PC-3 (cell line): ENCODE measurements at places on chromosomes 12 and 14. TPM values are rescaled to one million over a fixed set of nuclear protein-coding genes. Genes with fewer than 3 reads are reported as not detected.

DNA sequence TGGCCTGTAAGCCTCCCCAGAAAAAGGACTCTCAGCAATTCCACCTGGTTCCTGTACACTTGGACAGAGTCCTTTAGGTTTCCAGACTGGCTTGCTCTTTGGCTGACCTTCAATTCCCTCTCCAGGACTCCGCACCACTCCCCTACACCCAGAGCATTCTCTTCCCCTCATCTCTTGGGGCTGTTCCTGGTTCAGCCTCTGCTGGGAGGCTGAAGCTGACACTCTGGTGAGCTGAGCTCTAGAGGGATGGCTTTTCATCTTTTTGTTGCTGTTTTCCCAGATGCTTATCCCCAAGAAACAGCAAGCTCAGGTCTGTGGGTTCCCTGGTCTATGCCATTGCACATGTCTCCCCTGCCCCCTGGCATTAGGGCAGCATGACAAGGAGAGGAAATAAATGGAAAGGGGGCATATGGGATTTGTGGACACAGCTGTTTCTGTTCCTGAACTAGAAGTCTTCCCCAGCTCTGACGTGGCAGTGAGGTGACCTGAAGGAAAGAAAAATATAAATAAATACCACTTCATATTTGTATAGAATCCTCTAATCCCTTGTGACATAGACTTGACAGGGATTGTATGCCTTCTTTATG is 1.3 kb downstream of the RNASE7 start:
- H3K27me3 ChIP-seq, result peaks cover 28% of the 10 kb centered on the region
- H3K4me3 ChIP-seq, result no peak overlapping the region
- no peak for DNase-seq
- no peaks in the 10 kb centered on the region for H3K36me3 ChIP-seq

- H3K27me3 ChIP-seq, result no peaks in the 10 kb centered on the region
- no peak overlapping the region for H3K27ac ChIP-seq
- peaks cover 11% of the 10 kb centered on the region for H3K4me1 ChIP-seq
- DNase-seq, result no peak
Observed at GRCh38 chr14:90521930-90522483, 125.2 kb downstream of the CALM1 start.

DNA sequence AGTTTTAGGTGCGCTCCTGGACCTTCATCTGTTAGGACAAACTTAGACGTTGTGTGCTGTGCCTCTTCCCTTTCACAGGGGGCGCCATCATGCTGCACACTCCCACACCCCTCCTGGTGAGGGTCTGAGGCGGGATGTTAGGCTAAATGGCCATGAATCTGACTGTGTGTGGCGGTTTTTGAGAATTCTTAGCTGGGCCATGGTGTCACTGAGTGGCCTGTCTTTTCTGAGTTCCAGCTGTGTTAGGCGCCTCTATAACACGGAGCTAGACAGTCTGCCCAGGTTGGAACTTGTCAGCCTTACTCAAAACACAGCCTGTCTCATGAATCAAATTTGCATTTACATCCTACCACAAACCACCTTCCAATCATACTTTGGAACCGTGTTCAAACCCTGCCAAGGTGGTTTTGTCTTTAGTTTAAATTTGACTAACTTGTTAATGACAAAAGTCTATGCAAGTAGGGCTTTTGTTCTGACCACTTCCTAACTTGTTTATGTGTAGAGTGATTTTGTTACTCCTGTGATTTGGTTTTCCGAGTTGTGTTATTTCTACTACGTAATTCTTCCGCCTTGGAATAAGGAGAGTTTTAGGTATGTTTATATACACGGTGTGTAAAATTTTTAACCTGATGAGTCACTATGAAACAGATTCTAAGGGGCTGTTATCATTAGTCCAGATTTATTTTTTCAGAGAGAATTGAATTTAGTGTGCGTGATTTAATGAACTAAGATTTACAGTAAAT is 19.6 kb downstream of the ACVR1B start:
- H3K36me3 ChIP-seq, result no peaks in the 10 kb centered on the region; the same call in 1 of the 2 replicates
- H3K4me3 ChIP-seq, result peak overlapping the region; percentile 38; the same call in 1 of the 2 replicates
- no peaks in the 10 kb centered on the region for H3K27me3 ChIP-seq
- DNase-seq, result peak; percentile 59

DNA sequence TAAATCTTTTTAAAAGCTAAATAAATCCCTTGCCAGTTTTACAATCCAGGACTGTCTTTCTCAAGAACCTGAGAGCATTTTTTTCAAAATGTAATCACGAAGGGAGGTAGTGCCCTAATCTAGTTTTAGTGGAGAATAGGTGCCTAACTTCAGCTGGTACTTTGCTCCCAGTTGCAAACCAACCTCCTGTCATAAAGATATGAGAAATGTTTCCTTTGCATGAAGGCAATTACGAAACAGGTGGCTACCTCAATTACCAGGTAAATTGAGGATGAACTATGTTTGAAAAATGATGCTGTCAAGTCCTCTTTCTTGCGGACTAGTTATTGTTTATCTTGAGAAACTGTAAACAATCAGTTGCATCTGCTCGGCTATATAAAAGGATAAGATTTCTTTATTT is 437.9 kb downstream of the DAD1 start:
- H3K27ac ChIP-seq, result no peak overlapping the region
- no peaks in the 10 kb centered on the region for H3K36me3 ChIP-seq
- DNase-seq, result no peak
- H3K27me3 ChIP-seq, result peaks cover 40% of the 10 kb centered on the region
- H3K4me3 ChIP-seq, result no peak overlapping the region
- H3K4me1 ChIP-seq, result no peaks in the 10 kb centered on the region

The FAM181A gene
- not detected in 2 replicates for total RNA-seq

DNA sequence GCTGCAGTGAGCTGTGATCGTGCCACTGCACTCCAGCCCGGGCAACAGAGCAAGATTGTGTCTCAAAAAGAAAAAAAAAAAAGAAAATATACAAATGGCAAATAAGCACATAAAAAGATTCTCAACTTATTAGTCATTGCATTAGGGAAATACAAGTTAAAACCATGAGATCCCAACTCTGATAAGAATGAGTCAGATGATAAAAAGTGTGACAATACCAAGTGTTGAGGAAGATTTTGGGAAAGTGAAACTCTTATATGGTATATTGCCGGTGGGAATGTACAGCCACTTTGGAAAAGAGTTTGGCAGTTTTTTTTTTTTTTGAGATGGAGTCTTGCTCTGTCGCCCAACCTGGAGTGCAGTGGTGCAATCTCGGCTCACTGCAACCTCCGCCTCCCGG is 7.6 kb upstream of the PRPF40B start:
- H3K4me3 ChIP-seq, result no peak overlapping the region
- DNase-seq, result peak; percentile 79
- no peaks in the 10 kb centered on the region for H3K27me3 ChIP-seq
- no peak overlapping the region for H3K27ac ChIP-seq

The TMEM179 gene
- not detected in 2 replicates for total RNA-seq

GRCh38 chr12:8035440-8036010 is 3.0 kb downstream of the FOXJ2 start:
- H3K4me3 ChIP-seq, result no peak overlapping the region
- no peaks in the 10 kb centered on the region for H3K27me3 ChIP-seq
- H3K27ac ChIP-seq, result no peak overlapping the region
- no peak for DNase-seq
- peaks cover 19% of the 10 kb centered on the region for H3K4me1 ChIP-seq
- H3K36me3 ChIP-seq, result no peaks in the 10 kb centered on the region

The CCDC85C gene
- 36.4 and 44.6 TPM in 2 replicates for total RNA-seq

- H3K27me3 ChIP-seq, result no peaks in the 10 kb centered on the region
- H3K36me3 ChIP-seq, result no peaks in the 10 kb centered on the region
- H3K27ac ChIP-seq, result no peak overlapping the region
- H3K4me1 ChIP-seq, result peaks cover 19% of the 10 kb centered on the region
Observed at GRCh38 chr14:67423424-67423823, 11.5 kb upstream of the PLEK2 start.

DNA sequence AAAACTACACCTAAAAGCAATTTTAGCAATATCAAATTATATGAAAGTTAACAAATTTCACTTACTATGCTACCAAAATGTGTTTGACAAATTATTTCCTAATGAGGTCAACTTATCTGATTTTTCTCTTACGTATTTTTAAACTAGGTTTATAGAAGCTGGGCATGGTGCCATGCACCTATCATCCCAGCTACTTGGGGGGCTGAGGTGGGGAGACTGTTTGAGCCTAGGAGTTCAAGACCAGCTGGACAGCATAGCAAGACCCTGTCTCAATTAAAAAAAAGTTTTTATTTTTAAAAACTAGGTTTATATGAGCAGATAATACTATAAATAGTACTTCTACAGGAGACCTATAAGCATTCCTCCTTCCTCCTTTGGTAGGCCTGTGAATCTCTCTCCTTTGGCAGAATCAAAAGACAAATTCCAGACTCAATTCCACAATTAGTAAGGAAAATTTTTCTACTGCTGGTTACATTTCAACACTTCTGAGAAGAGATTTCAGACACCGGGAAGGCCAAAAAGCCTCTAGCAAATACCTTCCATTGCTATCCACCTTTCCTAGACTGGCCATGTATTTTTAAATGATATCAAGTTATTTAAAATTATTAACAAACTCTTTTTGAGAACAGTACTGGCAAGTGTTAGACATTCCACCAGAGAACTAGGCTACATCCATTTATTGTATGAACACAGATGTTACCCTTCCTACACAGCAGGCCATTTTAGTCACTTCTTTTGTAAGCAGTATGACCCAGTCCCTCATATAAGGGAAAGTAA is 34.4 kb downstream of the CDK17 start:
- H3K27me3 ChIP-seq, result no peaks in the 10 kb centered on the region
- peaks cover 9% of the 10 kb centered on the region; the same call in 1 of the 2 replicates for H3K4me1 ChIP-seq
- no peak overlapping the region for H3K27ac ChIP-seq
- no peaks in the 10 kb centered on the region for H3K36me3 ChIP-seq

GRCh38 chr12:115163710-115164109 is 479.7 kb upstream of the TBX3 start:
- H3K4me3 ChIP-seq, result no peak overlapping the region
- no peaks in the 10 kb centered on the region for H3K4me1 ChIP-seq
- no peaks in the 10 kb centered on the region for H3K27me3 ChIP-seq
- no peak for DNase-seq
- H3K27ac ChIP-seq, result no peak overlapping the region
- no peaks in the 10 kb centered on the region for H3K36me3 ChIP-seq

DNA sequence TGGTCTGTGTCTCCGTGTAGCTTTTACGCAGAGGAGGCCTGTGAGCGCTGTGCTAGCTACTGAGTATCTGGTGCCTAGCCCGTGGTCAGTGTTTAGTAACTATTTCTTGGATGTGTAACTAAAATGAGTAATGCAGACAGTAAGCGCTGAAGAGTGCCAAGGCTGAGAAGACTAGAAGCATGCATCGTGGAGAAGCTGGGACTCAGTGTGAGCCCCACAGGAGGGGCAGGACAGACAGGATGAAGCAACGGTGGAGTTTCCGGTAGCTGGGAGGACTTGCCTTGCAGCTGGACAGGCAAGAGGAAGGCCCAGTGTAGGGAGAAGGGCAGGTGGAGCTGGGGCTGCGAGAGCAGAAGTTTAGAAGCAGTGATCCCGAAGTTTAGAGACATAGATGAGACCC is 233.4 kb upstream of the FKBP4 start:
- no peak overlapping the region for H3K4me3 ChIP-seq
- H3K4me1 ChIP-seq, result no peaks in the 10 kb centered on the region
- no peak for DNase-seq

DNA sequence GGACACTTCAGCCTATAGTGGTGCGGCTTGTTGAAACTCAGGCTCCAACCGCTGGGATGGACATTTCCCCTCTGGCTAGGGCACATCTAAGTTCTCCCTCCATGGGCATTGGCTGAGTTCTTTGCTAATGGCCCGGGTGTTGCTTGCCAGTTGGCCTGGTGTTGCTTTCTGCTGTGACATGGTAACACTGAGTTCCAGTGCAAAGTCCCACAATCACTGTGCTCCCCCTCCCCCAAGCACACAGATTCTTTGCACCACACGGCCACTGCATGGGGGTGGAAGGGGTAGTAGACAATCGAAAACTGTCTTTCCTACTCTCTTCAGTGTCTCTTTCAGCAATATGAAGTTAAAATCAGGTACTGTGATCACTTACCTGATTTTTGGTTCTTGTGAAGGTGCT is 308.2 kb downstream of the FUT8 start:
- peaks cover 46% of the 10 kb centered on the region for H3K36me3 ChIP-seq
- H3K27me3 ChIP-seq, result no peaks in the 10 kb centered on the region
- H3K4me1 ChIP-seq, result no peaks in the 10 kb centered on the region
- DNase-seq, result no peak
- no peak overlapping the region for H3K4me3 ChIP-seq

DNA sequence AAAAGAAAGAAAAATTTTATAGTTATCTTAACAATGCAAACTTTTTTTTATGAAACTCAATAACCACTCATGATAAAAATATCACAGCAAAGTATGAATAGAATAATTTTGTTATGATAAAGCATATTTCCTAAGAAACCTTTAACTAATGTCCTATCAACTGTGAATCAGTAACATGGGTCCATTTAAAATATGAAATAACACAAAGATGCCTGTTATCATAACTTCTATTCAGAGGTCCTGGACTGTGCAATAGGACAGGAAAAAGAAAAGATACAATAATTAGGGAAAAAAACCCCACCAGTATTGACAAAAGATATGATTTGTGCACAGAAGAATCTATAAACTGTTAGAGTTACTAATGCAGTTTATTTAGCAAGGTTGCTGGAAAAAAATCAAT is 245.4 kb downstream of the FOXN3 start:
- H3K27ac ChIP-seq, result no peak overlapping the region
- H3K4me1 ChIP-seq, result no peaks in the 10 kb centered on the region
- no peaks in the 10 kb centered on the region for H3K36me3 ChIP-seq
- H3K4me3 ChIP-seq, result no peak overlapping the region
- DNase-seq, result no peak

DNA sequence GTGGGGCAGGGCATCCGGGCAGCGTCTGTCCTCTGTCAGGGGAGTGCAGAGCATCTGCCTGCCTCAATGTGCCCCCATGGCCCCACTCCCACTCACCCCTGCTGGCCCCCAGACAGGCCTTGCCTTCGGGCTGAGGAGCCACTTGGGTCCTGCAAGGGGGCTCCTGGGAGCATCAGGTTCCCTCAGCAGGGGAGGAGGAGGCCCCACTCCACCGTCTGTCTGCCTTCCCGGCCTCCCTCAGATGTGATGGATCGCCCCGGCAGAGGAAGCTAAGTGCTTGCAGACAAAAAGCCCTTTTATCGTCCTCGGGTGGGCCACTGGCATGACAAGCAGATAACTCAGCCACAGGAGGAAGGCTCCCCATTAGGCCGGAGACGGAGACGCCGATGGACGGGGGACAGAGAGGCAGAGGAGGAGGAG is 35.1 kb downstream of the NCOR2 start:
- H3K36me3 ChIP-seq, result no peaks in the 10 kb centered on the region; the same call in 1 of the 2 replicates
- no peak overlapping the region for H3K27ac ChIP-seq
- no peaks in the 10 kb centered on the region for H3K27me3 ChIP-seq
- DNase-seq, result no peak

GRCh38 chr12:11863478-11863906 is 207.2 kb upstream of the BCL2L14 start:
- H3K27me3 ChIP-seq, result no peaks in the 10 kb centered on the region
- DNase-seq, result no peak
- no peak overlapping the region for H3K4me3 ChIP-seq
- peaks cover 5% of the 10 kb centered on the region; the same call in 1 of the 2 replicates for H3K36me3 ChIP-seq
- H3K4me1 ChIP-seq, result no peaks in the 10 kb centered on the region

The CLEC12A gene
- not detected in 2 replicates for total RNA-seq
